ENCODE measurements at places on chromosomes 11 and 22.

- DNase-seq = no peak
These were observed 905.5 kb upstream of the RAG2 start for GRCh38 chr11:37503411-37504059.

- no peak for DNase-seq
These were observed 21.5 kb upstream of the MIEF1 start for GRCh38 chr22:39480557-39480956.

DNA sequence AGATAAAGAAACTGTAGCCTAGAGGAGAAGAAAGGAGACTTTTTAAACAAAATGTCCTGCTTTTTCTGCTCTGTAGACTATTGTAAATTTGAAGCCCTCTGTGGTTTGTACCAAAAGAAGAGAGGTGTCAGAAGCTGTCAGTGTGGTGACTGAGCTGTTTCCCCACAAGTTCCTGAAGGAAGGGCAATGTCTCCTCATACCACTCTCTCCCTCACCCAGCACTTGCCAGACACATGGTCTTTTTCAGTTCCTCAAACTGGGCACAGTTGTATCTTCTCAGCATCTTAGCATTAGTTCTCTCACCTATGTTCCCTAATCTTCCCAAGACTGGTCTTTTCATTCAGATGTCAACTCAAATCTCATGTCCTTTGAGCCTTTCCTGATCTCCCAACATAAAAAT, 4.3 kb downstream of the BCO2 start:
- no peak for DNase-seq

DNA sequence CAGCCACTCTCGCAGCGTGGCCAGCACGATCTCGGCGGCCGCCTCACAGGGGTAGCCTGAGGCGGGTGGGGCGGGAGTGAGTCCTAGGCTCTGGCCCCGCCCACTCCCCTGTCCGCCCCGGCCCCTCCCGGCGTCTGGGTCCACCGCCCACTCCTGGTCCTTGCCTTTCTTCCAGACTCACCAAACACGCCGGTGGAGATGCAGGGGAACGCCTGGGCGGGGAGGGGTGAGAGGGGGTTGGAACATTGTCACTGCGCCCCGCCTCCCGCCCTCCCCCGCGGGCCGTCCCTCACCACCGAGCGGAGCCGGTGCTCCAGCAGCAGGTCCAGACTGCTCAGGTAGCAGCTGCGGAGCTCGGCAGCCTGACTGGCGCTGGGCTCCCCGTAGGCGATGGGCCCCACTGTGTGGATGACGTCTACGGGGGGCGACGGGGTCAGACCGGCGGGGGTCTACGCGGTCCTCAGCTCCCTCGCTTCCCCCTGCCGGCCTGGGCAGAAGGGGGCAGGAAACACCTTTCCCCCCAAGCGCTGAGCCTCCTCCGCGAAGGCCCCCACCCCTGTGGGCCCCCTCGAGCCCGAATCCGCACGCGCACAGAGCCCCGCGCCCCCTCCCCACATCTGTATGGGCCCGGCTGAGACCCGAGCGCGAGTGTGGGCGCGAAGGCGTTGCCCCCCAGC, 13.2 kb downstream of the OTUB1 start:
- DNase-seq = peak; percentile 46

DNA sequence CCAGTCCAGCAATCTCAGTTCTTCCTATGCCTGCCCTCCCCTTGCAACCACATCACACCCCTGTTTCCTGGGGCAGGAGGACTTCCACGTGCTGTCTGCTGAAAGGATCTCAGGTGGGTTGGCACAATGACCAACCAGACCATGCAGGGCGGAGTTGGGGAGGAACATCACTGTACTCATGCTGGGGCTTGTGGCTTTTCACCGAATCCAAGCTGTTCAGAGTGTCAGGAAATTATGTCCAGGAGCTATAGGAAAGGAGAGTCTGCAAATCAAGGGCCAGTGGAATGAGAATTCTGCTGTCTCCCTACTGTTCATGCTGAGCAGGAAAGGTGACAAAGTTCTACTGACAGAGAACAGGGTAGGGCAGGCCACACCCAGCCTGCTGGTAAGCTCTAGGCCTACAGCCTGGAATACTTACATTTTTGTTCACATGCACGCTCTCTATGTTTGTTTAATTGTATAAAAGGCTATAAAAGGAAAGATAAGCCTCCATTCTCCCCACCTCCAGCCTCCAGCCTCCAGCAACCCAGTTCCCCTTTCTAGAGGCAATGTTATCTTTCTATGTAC, 1.7 kb upstream of the PLAAT2 start:
- no peak for DNase-seq

DNA sequence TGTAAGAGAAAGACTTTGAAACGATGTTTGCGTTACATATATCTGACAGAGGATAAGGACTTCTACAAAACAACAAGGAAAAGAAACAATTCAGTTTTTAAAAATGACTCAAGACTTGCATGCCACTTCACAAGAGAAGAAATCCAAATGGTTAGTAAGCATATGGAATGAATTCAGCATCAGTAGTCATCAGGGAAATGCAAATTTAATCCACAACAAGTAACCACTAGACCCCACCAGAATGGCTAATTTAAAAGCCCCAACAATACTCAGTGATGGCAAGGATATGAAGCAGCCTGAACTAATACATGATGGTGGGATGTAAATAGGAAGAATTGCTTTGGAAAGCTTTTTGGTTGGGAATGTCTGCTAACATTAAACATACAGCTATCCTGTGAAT, 142.6 kb downstream of the ATXN10 start:
- no peak for DNase-seq
